Stimulated activated CD4-positive, alpha-beta T cell treated with anti-CD3 and anti-CD28 coated beads, Interleukin-2, amount 100 ng/mL, for 4 hours (primary cell): ENCODE measurements at places on chromosomes 4 and X.

DNA sequence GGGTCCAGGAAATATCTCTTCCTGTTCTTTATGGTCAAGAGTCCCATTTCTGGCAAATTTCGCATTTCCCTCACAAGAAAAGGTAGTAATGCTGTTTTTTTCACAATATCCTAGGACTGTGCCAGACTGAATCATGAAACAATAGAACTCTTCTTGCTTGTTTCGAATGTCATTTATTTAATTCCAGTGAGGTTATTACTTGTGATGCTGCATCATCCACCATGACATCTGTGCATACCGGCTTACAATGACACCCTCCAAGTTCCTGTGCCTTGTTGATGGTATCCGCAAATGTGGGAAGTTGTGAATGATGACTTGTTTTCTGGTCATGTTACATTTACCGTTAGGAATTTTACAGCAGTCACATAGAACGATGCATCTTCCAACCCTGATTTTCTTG, 42.9 kb upstream of the SPRY1 start:
- DNase-seq: no peak

GRCh38 chrX:26783512-26784225, 567.7 kb downstream of the MAGEB5 start:
- DNase-seq: no peak

- no peak for DNase-seq
These were observed 898.8 kb downstream of the C4orf33 start for GRCh38 chr4:129994715-129995114.

DNA sequence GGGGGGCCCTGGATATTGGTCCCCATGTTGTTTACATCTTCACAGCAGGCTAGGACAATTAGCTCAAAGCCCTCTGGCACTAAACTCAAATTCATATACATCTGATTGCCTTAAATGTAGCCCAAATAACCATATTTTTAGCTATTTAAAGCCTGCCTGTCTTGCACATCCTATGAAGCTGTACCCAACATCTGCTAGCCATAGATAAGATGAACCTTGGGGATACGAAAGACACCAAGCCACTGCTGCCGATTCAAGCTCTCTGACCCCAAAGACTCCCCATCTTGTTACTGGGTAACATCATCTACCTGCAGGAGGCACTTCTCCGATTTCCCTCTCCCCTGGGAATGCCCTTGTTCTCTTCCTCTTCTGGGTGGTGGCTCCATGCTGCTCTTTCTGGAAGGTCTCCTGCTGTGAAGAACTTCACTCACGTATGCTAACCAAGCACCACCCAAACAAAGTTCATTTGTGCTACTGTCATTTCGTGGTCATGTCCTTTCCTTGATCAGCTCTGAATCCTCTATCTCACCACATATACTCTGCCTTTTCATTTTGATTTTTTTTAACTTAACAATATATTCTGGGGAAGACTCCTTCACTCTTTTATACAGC, 107.7 kb upstream of the ATXN3L start:
- DNase-seq: no peak

- no peak for DNase-seq
These were observed 85.8 kb downstream of the DCTD start for GRCh38 chr4:182831376-182831775.

DNA sequence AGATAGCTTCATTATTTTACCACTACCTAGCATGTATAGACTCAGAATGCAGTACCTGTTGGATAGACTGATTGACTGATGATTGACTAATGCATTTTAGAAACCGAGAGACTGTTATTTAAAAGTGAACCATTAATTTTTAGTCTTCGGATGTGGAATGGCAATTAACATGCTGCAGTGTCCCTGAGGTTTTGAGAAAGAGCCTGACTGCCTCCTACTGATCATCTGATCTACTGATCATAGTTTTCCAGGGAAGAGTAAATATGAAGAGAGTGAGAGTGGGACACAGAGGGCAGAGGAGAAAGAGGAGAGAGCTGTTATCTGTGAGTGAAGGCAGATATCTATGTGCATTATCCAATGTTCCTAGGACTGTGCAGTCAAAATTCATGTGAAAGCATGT, 764.7 kb downstream of the TRIML1 start:
- no peak for DNase-seq

DNA sequence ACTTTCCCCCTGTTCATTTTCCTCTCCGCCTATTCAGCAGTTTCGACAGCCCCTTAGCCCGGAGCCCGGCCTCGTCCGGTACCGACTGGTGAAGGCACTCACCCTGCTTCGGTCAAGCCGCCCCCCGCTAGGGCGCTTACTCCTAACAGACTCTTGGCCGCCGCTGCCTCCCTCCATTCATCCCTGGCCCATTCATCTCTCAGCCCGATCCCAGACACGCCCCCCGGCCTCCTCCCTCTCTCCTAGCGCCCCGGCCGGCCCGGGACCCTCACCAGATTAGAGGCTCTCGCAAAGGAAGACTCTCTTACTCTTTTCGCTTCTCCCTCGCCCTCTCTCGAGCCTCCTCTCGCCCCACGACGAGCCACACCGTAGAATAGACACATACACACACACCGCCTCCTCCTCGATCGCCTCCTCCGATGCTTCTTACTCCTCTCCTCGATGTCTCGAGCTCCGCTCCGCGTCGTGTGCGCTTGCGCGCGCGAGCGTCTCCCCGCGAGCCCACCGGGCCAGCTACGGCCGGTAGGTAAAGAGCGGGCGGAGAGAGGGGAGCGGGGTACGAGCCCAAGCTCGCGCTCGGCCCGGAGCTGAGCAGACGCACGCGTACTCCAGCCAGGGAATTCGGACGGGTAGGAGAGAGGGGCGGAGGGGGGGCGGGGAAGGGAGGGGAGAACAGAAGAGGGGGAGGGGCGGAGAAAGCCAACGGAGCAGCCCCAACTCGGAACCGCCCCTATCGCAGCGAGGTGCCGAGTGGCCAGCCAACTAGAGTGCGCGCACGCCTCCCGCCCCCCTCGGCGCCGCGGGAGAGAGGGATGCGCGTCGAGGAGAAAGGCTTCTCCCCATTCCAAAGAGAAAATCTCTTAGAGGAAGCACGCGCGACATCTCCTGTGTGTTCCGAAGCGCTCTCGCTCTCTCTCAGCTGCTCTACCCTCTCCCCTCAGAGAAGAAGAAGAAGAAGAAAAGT, at the start of gene WNK3:
Gene WNK3, minus strand, starts transcription at position 633 of the 964 bp plus-strand sequence.
- peak; percentile 46 for DNase-seq

DNA sequence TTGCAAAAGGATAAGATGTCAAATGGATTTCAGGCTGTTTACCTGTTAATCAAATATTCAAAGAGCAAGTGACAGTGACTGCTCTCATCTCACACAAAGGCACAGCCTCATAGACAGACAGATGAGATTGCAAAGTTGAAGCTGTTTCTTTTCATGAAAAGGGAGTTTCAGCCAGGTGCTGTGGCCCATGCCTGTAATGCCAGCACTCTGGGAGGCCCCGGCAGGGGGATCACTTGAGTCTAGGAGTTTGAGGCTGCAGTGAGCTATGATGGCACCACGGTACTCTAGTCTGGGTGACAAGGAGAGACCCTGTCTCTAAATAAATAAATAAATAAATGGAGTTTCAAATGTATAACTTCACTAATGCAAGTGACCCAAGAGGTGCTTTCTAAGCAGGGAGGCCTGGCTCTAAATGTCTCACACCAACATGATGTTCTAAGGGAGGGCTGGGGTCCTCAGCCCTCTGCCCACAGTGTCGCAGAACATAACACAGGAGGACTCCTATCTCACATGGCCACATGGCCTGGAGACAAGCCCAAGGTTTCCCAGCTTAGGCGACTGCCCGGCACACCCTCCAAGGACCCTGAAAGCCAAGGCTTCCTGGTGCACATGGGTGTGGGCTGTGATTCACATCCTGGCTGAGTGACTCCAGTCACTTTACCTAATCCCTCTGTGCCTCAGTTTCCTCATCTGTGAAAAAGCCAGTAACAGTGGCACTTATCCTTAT, 26.8 kb downstream of the PPP2R2C start:
- no peak for DNase-seq

GRCh38 chr4:53040851-53041250, 178.7 kb downstream of the RASL11B start:
- DNase-seq: no peak

DNA sequence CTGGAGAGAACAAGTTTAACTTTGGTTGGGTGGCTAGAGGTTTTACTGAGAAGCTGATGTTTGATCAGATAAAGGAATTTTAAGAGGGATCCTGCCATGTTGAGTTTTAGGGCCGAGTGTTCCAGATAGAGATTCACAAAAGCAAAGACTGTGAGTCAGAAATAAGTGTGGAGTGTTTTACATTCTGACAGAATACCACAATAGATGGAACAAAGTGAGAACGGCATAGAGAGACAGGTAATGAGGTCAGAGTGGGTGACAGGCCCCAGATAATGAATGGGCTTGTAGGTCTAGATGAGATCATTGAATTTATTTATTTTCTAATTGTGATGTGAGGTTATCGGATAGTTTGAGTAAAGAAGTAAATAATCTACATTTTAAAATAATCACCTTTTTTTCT, 502.6 kb downstream of the EPHA5 start:
- no peak for DNase-seq

DNA sequence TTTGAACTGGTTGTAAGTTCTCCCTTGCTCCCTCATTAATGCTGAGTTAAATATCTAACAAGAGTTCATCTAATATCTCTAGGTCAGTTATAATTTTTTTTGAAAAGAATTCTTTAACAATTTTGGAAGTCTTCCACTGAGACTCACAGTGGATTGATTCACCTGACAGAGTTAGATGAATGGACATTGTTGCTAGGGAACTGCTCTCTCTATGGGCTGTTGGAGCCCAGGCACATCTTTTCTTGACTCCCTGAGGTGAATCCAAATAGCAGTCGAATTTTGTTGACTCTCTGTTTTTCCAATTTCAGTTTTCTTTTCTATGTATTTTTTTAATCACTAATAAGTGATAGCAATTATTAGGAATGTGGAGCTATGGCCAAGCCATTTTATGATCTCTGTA, 996.1 kb upstream of the PABPC4L start:
- DNase-seq: no peak

DNA sequence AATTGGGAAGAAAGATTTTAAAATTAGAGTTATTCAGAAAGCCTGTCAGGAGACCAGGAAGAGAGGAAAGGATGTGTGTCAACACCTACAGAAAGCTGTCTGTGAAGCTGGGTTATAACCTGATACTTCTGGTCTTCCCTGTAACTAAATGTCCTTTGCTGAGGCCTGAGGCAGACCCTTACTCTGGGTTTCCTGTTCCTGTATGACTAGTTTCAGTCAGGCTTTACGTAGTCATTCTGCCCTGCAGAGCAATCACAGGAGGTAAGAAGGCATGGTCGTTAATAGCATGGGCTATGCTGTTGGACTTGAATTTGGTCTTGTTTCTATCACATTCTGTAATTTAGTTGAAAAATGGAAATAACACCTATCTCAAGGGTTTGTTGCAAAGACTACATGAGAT, 110.5 kb upstream of the IGFBP7 start:
- DNase-seq: no peak

GRCh38 chrX:153499876-153500275, 5.1 kb downstream of the BGN start:
- no peak for DNase-seq

DNA sequence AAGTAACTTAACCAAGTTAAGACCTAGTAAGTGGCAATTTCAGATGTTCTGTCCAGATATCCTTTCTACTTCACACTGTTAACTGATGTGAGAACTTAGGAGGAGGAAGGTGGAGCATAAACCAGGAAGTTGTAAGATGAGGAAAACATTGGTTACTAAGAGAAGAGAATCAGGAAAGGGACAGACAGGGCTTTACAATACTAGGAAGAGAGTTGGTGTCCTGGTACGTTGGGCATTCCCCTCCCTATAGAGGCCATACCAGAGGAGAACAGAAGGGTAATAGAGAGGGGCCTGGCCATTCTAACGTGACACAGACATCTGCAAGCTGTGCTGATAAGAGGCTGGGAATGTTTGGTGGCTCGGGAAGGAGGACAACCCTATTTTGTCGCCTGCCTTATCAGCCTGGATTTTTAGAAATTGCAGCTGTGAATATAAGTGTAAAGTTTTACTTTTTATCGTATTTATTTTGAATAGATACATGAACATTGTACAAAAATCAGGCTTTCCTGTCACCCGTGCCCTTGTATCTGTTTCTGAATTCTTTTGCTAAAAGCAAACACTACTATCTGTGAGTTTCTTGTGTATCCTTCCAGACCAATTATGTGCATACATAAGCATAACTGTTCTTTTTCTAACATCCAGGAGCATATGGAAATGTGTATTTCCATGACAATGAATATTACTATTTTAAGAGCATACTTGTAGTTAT, 53.5 kb upstream of the HPRT1 start:
- DNase-seq: no peak

DNA sequence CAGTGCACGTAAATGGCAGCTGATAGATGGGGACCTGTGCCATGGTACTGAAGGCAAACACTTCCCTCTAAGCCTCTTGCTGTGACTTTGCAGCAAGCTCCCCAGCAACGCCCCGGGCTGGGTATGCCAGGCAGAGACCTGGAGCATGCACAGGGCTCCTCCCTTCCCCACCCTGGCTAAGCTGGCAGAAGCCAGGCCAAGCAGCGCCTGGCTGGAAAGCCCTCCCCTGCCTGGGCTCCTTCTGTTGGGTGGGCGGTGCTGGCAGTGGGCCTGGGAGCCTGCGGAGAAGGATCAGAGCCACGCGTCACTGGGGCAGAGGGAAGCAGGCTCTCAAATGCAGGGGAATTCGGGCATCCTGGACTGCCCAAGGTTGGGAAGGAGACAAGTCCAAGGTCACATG, 3.6 kb downstream of the ATP2B3 start:
- DNase-seq: no peak

- DNase-seq: no peak
These were observed 84.7 kb upstream of the NDST3 start for GRCh38 chr4:117949621-117950020.

GRCh38 chr4:17562157-17562556, 14.8 kb upstream of the LAP3 start:
- DNase-seq: no peak

DNA sequence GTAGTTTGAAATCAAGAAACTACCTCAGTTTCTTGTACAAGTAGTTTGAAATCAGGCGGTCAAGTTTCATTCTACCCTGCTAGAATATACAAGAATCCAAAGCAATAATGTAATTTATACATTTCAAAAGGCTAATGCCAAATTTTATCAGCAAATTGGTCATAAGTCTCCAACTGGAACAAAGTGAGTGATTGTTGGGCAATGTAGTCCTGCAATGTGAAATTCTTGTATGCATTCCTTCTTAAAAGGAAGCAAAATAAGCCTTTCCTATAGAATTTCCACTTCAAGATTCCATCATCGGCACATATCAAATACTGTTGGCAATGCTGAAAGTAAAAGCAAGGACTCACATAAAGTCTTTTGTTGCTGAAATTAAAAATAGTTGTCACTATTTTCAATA, 334.9 kb downstream of the IL1RAPL1 start:
- DNase-seq: no peak

DNA sequence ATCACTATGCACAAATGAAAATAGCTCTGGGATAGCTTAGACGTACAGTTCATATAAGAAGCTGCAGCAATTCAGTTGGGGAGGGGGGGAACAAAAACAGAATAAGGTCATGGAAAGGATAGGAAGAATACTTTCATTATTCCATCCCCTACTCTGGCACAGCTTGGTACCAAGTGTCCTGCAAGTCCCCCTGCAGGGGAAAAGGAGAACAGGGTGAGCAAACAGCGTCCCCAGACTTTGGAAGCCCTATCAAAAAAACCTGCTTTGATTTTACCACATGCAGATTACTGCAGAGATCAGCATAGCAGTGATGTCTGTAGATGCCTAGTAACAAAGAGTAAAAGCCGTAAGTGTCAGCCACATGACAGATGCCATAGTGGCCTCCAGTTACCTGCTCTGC, 209.4 kb upstream of the NEIL3 start:
- no peak for DNase-seq
